ENCODE measurements at places on chromosomes 1 and 21.

GRCh38 chr1:6171548-6172124, 8.5 kb downstream of the CHD5 start:
- no peak for DNase-seq

DNA sequence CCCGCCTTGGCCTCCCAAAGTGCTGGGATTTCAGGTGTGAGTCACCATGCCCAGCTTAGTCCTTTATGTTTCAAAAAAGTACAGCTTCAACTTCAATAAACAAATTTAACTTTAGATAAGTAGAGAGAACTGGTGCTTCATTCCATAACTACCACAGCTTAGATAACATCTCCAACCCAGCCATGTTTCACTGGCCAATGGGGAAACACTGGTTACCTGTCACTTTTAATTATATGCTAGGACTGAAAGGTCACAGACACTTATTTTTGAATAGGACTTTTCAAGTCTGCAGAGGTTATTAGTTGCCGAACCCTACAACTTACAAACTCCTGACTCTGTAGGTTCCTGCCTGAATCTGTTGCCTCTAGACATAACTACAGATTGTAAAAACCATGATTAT, 56.5 kb upstream of the ST6GALNAC3 start:
- DNase-seq = no peak

GRCh38 chr1:170864876-170865538, 70.3 kb upstream of the MROH9 start:
- DNase-seq = no peak

- no peak for DNase-seq
These were observed 329.8 kb upstream of the RUNX1 start for GRCh38 chr21:35378881-35379280.

DNA sequence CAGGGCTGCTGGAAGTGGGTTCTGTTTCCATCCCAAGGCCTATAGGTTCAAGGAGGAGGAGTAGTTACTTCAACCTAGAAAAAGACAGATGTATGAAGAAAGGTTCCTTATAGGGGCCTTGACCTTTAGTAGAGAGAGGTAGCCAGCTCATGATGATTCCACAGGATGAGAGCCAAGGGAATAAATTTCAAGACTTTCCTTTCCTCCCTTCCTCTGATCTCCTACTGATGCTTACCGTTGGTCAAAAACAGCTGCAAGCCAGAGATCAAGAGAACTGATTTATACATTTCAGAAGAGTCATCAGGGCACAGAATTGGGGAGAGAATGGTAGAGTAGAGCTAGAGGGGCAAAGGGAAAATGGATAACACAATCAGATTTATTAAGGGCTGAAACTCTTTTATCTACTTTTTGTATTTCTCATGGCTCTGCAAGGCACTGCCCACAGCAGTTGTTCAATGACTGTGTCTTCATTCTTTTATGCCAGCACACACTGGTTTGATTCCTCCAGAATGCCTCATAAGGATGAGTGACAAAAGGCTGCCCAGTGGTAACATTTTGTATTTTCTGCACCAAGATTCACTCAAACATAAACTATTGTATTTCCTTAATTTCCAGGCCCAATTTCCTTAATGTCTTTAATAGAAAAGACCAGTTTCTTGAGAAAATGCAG, 37.4 kb downstream of the AK5 start:
- no peak for DNase-seq

GRCh38 chr1:181152892-181153633, 64.6 kb downstream of the IER5 start:
- no peak for DNase-seq

- DNase-seq = no peak
These were observed 55.8 kb downstream of the ELK4 start for GRCh38 chr1:205576011-205576410.

DNA sequence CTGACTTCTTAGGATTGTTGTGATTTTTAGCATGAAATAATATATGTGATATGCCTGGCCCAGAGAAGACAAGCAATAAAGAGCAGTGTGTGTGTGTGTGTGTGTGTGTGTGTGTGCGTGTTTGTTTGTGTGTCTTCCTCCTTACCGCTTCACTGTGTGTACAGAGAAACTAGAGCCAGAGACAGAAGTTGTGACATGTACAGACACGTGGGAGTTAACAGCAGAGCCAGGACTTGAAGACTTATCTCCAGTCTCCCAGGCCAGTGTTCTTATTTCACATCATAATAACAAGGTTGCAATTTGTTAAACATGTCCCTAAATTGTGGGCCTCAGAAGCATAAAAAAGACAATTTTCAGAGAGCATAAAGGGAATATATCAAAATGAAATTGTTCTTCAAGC, 192.0 kb upstream of the JUN start:
- DNase-seq = no peak

DNA sequence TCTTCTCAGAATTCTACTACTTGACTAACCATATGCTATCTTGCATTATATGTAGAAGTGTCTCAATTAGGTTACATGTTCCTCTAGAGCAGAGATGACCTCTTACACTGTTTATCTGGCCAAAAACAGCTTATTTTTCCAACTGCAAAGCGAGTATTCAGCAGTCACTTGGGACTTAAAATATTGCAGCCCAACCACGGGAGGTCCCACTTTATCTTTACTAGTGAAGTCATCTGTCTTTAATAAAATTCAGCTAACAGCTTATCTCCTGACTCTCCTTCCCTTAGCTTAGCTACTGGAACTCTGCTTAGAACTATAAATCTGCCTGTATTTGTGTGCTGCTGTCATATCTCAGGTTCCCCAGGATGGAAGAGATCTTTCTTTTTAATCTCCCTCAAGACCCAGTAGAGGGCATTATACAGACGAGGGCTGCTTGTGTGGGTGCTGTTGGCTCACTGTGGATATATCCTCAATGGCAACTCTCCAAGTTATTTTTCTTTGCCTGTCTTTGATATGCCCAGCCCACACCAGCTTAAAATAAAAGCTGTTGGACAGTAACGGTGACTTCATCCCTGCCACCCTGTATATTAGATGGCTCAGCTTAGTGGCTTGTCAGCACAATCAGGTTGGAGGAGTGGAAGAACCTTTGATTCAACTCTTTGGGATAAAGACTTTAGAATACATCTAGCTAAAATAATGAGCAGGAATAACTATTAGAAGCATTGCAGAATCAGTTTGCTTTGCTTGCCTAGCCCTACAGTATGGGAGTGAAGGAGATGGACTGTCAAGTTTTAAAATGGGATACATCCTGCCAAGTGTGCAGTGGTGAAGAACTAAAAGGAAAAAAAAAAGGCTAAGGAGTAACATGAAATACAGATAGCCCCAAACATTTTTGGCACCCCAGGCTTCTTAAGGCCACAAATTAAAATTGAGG, 9.6 kb downstream of the ENSA start:
- no peak for DNase-seq

GRCh38 chr1:48082271-48082962, 85.2 kb upstream of the TRABD2B start:
- no peak for DNase-seq

All from omental fat pad (tissue), 4 donors.